K562 (cell line): ENCODE measurements at places on chromosomes 6 and 20. TPM values are rescaled to one million over a fixed set of nuclear protein-coding genes. Genes with fewer than 3 reads are reported as not detected.

DNA sequence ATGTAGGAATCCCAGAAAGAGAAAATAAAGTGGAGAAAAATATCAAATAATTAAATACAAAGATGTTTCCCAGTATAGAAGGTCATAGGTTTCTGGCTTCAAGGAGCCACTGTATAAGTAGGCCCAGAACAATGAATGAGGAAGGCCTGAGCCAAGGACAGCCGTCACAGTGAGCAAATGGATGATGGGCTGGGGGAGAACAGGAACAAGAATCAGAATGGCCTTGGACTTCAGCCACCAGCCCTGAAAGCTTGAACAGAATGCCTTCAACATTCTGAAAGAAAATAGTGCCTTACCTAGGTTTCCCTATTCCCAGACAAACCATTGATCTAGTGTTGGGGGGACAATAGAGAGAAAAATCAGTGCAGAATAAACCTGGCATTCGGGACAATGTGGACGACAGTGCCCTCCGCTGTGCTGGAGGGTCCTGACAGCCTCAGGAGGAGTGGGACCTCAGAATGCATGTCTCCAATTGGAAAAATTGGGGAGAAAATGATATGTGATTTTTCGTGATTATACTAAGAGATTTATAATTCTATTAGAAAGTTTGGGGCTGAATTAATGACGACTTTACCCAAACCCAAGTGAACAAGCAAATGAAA lies 333.9 kb upstream of the AGPAT4 start:
- H3K4me1 ChIP-seq = no peaks in the 10 kb centered on the region
- no peak overlapping the region for H3K27ac ChIP-seq
- no peaks in the 10 kb centered on the region for H3K36me3 ChIP-seq
- DNase-seq = no peak

The CALHM5 gene
- total RNA-seq = 0.02 and 0.04 TPM in 2 replicates

- no peak for DNase-seq
- H3K27ac ChIP-seq = no peak overlapping the region
- H3K27me3 ChIP-seq = peaks cover 4% of the 10 kb centered on the region
- no peaks in the 10 kb centered on the region for H3K4me1 ChIP-seq
Measured at GRCh38 chr6:164069350-164069990, 655.0 kb downstream of the QKI start.

The TTLL9 gene
- total RNA-seq = not detected in 2 replicates

GRCh38 chr6:1774226-1774915 lies 164.7 kb downstream of the FOXC1 start:
- peaks cover 25% of the 10 kb centered on the region for H3K27me3 ChIP-seq

GRCh38 chr6:14986370-14986769 lies 259.5 kb upstream of the JARID2 start:
- no peaks in the 10 kb centered on the region for H3K36me3 ChIP-seq
- DNase-seq = no peak
- H3K27me3 ChIP-seq = no peaks in the 10 kb centered on the region
- no peak overlapping the region for H3K27ac ChIP-seq
- peaks cover 4% of the 10 kb centered on the region for H3K4me1 ChIP-seq
- no peak overlapping the region for H3K4me3 ChIP-seq

DNA sequence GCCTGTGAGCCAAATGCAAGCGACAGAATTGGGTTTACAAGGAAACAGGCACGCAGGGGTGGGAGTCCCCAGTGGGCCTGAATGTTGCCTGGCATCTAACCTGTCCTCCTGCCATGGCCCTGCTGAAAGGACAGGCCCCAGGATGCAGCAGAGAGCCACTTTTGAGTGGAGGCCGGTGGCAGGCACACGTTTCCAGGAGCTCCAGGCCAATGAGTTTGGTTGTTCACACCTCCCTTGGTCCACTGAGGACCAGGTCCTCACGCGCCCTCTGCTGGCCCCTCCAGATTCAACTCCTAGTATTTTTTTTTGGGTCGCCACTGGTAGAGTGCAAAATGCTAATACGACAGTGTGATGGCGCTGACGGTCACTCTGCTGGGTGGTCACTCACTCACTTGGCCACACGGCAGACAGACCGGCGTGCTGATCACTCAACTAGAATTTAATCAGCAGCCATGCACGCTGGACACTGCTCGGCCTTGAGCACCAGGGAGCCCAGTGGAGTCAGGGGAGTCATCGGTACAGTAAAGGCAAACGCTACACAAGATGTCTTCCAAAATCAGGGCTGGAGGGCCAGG lies 81.7 kb upstream of the NFATC2 start:
- H3K4me3 ChIP-seq = no peak overlapping the region
- peak; percentile 82 for DNase-seq
- no peaks in the 10 kb centered on the region for H3K36me3 ChIP-seq
- peaks cover 34% of the 10 kb centered on the region for H3K27me3 ChIP-seq
- no peak overlapping the region for H3K27ac ChIP-seq

The ANGPT4 gene
- total RNA-seq = not detected in 2 replicates

The EEF1E1 gene
- total RNA-seq = 135 and 150 TPM in 2 replicates

- H3K27ac ChIP-seq = no peak overlapping the region
Measured at GRCh38 chr20:13644010-13644409, 5.3 kb upstream of the TASP1 start.

DNA sequence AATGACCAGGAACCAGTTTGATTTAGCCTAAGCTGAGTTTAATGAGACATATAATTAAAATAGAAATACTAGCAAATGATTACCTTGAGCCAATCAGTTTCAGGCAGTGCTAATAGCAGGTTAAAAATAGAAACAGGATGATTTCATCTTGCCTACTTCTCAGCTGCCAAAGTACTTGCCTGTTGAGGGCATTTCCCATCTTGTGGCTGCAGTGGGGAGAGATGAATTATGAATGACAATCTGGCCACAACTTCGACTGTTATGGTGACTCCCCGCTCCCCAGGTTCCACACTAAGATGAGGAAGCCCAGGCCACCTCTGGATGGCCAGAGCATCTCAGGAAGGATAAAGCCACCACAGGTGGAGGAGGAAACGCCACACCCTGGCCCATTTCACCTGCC lies 31.3 kb downstream of the MBOAT1 start:
- H3K27me3 ChIP-seq = no peaks in the 10 kb centered on the region
- no peak overlapping the region for H3K27ac ChIP-seq
- no peaks in the 10 kb centered on the region for H3K36me3 ChIP-seq
- no peak for DNase-seq
- H3K4me1 ChIP-seq = no peaks in the 10 kb centered on the region

DNA sequence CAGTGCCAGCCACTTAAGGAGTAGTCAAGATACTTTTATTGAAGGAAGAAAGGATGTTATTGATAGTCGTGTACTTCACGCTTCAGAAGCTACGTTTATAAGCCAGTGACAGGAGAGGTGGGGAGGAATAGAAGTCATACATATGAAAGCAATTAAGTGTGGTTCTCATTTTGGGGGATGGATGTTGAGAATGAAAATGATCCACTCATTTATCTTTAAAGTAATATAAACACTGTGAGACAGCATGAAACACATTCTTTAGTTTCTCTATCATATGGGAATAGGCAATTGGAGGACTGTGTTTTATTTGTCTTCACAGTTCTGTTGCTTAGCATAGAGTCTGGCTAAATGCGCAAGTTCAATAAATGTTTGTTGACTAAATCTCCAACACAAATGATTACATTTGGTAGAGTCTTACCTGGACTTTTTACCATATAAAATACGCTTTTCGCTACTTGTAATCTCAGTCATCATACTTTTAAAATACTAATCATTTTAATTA lies 35.2 kb downstream of the AK9 start:
- no peaks in the 10 kb centered on the region for H3K36me3 ChIP-seq
- no peaks in the 10 kb centered on the region for H3K4me1 ChIP-seq
- peaks cover 3% of the 10 kb centered on the region; the same call in 1 of the 2 replicates for H3K27me3 ChIP-seq
- DNase-seq = no peak
- no peak overlapping the region for H3K4me3 ChIP-seq

DNA sequence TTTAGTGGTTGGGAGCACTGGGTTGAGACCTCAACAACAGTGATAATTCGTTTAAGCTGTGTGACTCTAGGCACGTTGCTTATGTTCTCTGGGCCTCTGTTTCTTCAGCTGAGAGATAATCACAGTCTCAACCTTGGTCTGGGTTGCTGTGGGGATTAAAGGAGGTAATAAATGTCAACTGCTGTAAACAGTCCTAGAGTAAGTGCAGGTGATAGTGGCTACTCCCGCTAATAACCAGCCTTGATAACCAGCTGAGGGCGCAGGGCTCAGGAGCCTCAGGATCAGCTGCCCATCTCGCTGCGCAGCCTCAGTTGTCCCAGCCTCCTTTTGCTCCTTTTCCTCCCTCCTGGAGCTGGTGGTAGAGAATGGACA lies 58.0 kb downstream of the JARID2 start:
- peaks cover 38% of the 10 kb centered on the region for H3K4me1 ChIP-seq
- no peaks in the 10 kb centered on the region for H3K27me3 ChIP-seq
- DNase-seq = peak; percentile 44
- H3K4me3 ChIP-seq = no peak overlapping the region

- no peaks in the 10 kb centered on the region for H3K27me3 ChIP-seq
- no peak overlapping the region for H3K4me3 ChIP-seq
- no peaks in the 10 kb centered on the region for H3K36me3 ChIP-seq
- no peak overlapping the region for H3K27ac ChIP-seq
Measured at GRCh38 chr6:128519931-128520435, 416 bp downstream of the PTPRK start.

- no peak for DNase-seq
- no peaks in the 10 kb centered on the region; the same call in 1 of the 2 replicates for H3K4me1 ChIP-seq
Measured at GRCh38 chr6:47414423-47415167, 63.0 kb upstream of the CD2AP start.

GRCh38 chr6:95589067-95589466 lies 11.7 kb downstream of the MANEA start:
- no peaks in the 10 kb centered on the region for H3K4me1 ChIP-seq
- no peak overlapping the region for H3K27ac ChIP-seq
- H3K4me3 ChIP-seq = no peak overlapping the region
- H3K27me3 ChIP-seq = no peaks in the 10 kb centered on the region
- peaks cover 15% of the 10 kb centered on the region; the same call in 2 of the 3 replicates for H3K36me3 ChIP-seq

The FAM83C gene
- not detected in 2 replicates for total RNA-seq

GRCh38 chr20:44388466-44389023 lies 33.0 kb downstream of the HNF4A start:
- no peaks in the 10 kb centered on the region; the same call in 2 of the 3 replicates for H3K4me1 ChIP-seq
- H3K27me3 ChIP-seq = peaks cover 20% of the 10 kb centered on the region
- no peak overlapping the region for H3K4me3 ChIP-seq
- no peaks in the 10 kb centered on the region for H3K36me3 ChIP-seq

- H3K36me3 ChIP-seq = no peaks in the 10 kb centered on the region
- no peak overlapping the region for H3K4me3 ChIP-seq
- no peak for DNase-seq
- no peaks in the 10 kb centered on the region for H3K4me1 ChIP-seq
Measured at GRCh38 chr6:112997421-112998085, 650.4 kb downstream of the RFPL4B start.

DNA sequence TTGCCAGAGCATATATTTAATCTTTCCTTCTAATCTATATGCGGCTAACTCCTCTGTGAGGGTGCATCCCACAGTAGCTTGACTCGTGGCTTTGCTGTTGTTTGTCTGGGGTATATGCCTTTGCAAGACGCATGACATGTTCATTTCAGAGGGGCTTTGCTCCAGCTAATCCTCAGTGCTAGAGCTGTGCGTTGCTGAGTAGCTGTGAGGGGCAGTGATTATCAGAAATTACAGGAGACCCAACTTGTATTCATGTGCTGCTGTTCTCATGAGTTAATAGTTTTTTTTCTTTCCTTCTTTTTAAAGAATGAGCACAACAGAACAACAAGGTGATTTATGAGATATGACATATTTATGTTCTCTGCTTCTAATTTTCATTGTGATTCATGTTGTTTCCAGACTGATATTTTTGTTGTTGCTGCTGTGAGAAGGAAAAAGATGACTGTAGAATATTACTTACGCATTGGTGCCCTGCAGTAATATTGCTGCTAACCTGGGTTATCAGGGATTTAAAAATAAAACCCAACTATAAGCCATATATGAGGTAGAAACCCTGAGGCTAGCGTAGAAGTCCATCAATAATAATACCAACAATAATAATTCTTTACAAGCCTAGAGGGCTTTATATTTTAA lies 168.3 kb downstream of the KLHL32 start:
- no peak overlapping the region for H3K4me3 ChIP-seq
- no peaks in the 10 kb centered on the region for H3K36me3 ChIP-seq
- no peak for DNase-seq
- peaks cover 10% of the 10 kb centered on the region; the same call in 1 of the 2 replicates for H3K27me3 ChIP-seq
- H3K4me1 ChIP-seq = no peaks in the 10 kb centered on the region
- H3K27ac ChIP-seq = no peak overlapping the region

The CLVS2 gene
- total RNA-seq = 0.13 TPM in 1 of 2 replicates, not detected in the other

The MTRF1L gene
- total RNA-seq = 31.6 and 33.1 TPM in 2 replicates

- H3K4me1 ChIP-seq = no peaks in the 10 kb centered on the region
- DNase-seq = no peak
- no peaks in the 10 kb centered on the region for H3K27me3 ChIP-seq
Measured at GRCh38 chr6:117034971-117035370, 157.9 kb downstream of the RFX6 start.

GRCh38 chr20:1373614-1374013 lies 19.2 kb downstream of the FKBP1A start:
- no peak overlapping the region for H3K4me3 ChIP-seq
- peaks cover 16% of the 10 kb centered on the region; the same call in 2 of the 3 replicates for H3K4me1 ChIP-seq
- H3K27ac ChIP-seq = no peak overlapping the region
- H3K27me3 ChIP-seq = no peaks in the 10 kb centered on the region
- DNase-seq = no peak

The IL20RA gene
- total RNA-seq = not detected in 2 replicates

DNA sequence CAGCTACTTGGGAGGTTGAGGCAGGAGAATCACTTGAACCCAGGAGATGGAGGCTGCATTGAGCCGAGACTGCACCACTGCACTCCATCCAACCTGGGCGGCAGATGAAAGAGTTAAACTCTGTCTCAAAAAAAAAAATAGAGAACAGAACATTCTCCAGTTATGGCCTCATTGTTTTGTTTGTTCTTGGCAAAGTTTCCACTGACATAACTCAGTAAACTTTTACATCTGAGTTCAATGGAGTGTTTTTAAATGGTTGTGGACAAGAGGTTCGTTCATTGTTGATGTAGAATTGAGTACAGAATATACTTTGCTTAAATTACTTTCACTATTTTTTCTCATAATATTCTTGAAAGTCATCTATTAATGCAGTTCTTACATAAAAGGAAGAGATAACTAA lies 42.2 kb upstream of the IFNGR1 start:
- H3K4me3 ChIP-seq = no peak overlapping the region
- H3K4me1 ChIP-seq = no peaks in the 10 kb centered on the region
- no peaks in the 10 kb centered on the region for H3K36me3 ChIP-seq
- 0 out of 3 replicates have a peak, but pooled peaks cover 3% of the 10 kb centered on the region for H3K27me3 ChIP-seq
- DNase-seq = no peak
- no peak overlapping the region for H3K27ac ChIP-seq
